NCI-H1092 (cell line): ENCODE measurements at places on chromosomes 11 and 22.

DNA sequence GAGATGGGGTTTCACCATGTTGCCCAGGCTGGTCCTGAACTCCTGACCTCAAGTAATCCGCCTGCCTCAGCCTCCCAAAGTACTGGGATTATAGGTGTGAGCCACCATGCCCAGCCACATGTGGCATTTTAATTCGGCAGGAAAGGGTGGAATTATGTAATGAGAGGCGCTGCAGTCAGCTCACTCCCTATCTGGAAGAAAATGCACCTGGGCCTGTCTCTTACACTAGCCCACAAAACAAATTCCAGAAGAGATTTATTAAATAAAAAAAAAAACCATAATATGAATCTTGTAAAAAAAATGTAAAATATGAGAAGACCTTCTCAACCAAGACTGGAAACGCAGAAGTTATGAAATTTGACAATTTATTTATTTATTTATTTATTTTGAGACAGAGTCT lies 8.2 kb upstream of the KAT5 start:
- DNase-seq = no peak

DNA sequence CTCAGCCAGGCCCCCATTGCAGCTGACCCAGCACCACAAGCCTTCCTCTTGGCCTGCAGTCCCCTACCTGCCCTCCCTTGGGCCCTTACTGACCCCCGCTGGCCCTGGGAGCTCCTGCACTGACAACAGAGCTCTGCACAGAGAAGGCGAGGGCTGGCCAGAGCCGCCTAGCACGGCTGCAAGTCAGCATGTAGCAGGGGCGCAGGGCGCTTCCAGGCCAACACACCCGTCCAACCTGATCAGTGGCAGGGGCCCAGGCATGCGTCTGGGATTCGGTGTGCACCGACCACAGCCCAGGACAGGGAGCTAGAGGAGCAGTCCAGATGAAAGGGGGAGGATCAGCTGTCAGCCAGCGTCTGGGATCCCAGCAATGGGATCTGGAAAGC lies 7.6 kb downstream of the WNT7B start:
- DNase-seq = no peak

- DNase-seq = no peak
Observed at GRCh38 chr11:46256540-46257001, 20.9 kb upstream of the CREB3L1 start.

GRCh38 chr22:35479985-35480550 lies 60.6 kb upstream of the RASD2 start:
- peak; percentile 27 for DNase-seq

GRCh38 chr11:8658321-8659057 lies 24.0 kb downstream of the TRIM66 start:
- no peak for DNase-seq

DNA sequence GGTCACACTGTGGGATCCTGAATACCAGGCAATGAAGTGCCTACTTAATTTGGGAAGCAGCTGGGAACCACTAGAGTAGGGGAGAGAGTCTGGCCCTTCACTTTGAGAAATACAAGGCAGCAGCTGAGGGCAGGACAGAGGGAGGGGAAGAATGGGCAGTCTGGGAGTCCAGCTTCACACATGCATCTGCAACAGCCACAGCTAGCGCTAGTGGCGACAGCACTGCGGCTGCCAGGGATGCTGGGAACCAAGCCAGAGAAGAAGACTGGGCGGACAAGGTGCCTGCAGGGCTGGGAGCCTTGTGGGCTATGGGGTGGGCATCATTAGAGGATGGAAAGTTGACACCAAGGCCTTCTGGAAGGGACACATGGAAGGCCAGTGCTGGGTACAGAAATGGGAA lies 15.8 kb downstream of the SCUBE2 start:
- no peak for DNase-seq

GRCh38 chr22:50250555-50251476 lies at the start of gene HDAC10:
TSS of gene HDAC10 (minus strand) at chr22:50251265. CDS start at chr22:50251032, 233 bp downstream.
- no peak for DNase-seq

GRCh38 chr22:30821863-30822215 lies 127.2 kb downstream of the OSBP2 start:
- DNase-seq = no peak

GRCh38 chr11:67356387-67356863 lies 3.1 kb upstream of the POLD4 start:
- DNase-seq = no peak

GRCh38 chr11:78310500-78310909 lies 107.1 kb downstream of the GAB2 start:
- no peak for DNase-seq

GRCh38 chr22:21811982-21812381 lies 55.5 kb downstream of the MAPK1 start:
- no peak for DNase-seq

DNA sequence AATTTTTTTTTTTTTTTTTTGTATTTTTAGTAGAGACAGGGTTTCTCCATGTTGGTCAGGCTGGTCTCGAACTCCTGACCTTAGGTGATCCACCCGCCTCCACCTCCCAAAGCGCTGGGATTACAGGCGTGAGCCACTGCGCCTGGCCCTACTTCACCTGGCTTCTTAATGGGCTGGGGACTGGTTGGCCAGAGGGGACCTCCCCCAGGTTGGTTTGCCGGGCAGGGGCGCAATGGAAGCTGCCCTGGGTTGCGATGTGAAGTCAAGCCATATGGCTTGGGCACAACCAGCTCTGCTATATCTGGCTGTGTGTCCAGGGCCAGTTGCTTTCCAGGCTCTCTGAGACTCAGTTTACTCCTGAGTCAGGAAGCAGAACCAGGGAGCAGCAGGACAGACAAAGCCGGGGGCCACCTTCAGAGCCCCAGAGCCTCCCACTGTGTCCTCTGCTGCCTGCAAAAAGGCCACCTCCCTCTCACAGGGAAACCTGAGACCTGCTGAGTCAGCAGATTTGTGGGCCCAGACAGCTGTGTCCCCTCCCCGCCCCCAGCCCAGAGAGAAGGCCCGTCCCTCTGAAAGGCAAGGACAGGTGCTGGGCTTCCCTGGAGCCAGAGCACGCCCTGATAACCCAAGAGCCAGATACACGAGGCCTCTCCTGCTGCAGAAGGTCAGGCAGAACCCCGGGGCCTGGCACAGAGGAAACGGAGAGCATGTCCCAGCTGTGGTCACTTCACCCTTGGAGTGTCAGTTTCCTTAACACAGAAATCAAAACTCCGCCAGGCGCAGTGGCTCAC lies 29.2 kb upstream of the DAGLA start:
- no peak for DNase-seq

GRCh38 chr11:120279502-120279901 lies 39.6 kb downstream of the POU2F3 start:
- no peak for DNase-seq
